ENCODE measurements at places on chromosomes 6 and 20.

DNA sequence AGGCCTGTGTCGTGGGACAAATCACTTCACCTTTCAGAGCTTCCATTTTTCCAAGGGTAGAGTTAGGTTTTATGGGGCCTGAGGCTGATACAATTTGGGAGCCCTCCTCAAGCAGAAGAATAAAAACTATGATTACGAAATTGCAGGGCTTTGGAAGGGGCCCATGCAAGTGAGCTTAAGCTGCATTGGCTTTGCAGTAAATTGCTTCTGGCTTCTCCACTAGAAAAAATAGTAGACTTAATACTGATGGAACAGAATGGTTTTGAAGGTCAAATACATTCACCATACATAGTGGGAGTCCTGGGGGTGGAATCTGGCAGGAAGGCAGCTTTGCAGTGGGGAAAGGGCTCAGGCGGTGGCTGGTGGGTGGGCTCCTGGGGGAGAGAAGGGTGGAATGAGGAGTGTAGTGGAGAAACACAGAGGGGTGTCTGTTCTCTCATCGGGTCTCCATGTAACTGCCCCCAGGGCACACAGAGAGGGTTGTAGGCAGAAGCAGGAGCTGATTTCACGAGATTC is 55.9 kb upstream of the RNF24 start:
- DNase-seq: no peak

DNA sequence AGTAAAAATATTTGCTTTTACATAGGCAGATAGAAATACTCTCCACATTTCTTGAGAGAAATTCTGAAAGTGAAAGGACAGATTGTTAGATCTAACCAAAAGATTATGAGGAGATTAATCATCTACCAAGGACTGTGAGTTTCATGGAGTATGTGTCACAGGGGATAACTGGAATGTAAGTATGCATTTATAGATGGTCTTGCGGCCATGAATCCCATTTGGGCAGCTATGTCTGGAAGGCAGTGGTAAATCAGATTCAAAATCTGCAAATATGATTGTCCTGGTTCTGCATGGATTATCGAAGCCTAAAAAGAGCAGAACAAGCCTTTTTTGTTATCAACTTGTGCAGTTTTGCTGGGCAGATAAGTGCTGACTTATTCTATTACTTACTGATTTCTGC is 293.8 kb downstream of the RFPL4B start:
- DNase-seq: no peak

DNA sequence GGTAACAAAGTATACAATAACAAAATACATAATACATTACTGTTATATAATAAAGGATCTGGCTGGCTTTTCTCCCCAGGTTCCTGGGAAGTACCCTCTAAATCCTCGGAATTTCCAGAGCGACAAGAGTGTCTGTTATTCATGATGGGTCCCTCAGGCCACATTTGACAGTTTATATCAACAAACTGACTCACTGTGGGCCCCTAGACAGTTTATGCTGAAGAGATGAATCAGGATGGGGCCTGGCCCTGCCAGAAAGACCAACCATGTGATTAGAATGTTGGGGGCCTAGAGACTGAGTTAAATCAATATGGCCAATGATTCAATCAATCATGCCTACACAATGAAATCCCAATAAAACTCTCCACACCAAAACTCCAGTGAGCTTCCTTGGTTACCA is 13.5 kb downstream of the USP45 start:
- DNase-seq: no peak

- no peak for DNase-seq
Measured at GRCh38 chr6:12160326-12160725, 129.8 kb upstream of the EDN1 start.

- no peak for DNase-seq
Measured at GRCh38 chr6:53310771-53311585, 37.8 kb downstream of the ELOVL5 start.

GRCh38 chr20:36084897-36085613 is 69.5 kb upstream of the EPB41L1 start:
- no peak for DNase-seq

- DNase-seq: no peak
Measured at GRCh38 chr6:2403546-2403945, 158.1 kb upstream of the GMDS start.

DNA sequence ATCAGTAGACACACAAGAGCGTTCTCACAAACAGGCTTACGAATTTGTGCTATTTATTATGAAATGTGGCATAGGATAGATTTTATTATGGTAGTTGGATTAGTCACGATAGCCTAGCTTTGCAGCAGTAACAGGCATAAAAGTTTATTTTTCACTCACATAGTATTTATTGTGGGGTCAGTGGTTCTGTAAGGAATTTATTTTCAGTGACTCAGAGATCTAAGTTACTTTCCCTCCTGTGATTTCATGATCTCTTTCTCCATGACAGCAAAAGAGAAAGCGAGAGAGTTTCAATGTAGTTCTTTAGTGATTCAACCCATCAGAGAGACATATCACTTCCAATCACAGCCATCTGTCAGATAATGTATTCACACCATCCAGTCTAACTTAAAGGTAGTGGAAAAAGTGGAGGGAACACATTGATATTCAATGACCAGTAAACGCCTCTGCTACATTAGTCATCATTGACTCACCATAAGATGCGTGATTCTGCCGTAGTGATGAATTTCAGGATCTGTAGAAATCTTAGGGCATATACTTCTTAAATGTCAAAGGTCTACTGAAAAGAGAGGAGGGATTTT is 605.5 kb downstream of the HDGFL1 start:
- no peak for DNase-seq

GRCh38 chr20:16216914-16217230 is 356.4 kb downstream of the KIF16B start:
- DNase-seq: no peak

DNA sequence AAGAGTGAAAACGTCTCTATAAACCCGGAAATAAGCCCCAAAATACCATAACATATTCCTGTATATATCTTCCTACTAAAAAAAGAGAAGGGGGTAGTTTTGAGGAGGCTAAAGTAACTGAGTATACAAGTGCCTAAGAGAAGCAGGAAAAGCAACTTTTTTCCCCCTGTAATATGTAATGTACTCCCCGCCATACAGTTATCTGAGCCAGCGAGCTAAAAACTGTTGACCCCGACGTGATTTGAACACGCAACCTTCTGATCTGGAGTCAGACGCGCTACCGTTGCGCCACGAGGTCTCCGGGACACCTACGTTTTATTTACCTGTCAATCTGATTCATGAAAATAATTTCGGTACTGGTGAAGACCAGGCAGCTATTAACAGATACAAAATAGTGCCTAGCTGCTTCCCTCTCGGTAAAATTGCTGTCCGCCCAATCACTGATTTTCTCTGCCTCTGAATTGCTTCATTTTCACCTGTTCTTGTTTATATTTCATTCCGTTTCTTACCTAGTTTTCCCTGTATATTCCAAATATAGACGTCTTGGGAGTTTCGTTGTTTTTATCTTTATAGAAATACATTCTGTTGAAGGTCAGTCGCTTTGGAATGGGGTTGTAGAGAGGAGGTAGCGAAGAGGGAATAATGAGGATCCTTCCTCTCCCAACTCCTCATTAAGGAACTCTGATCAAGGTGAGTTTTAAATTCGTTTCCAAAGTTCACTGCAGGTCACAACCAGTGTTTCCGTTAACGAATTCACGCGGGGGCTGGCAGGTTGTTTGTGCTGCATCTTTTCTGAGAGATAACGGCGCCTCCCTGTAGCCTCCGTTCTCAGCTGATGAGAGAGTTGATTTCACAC is 33.6 kb upstream of the BTN3A2 start:
- DNase-seq: no peak

DNA sequence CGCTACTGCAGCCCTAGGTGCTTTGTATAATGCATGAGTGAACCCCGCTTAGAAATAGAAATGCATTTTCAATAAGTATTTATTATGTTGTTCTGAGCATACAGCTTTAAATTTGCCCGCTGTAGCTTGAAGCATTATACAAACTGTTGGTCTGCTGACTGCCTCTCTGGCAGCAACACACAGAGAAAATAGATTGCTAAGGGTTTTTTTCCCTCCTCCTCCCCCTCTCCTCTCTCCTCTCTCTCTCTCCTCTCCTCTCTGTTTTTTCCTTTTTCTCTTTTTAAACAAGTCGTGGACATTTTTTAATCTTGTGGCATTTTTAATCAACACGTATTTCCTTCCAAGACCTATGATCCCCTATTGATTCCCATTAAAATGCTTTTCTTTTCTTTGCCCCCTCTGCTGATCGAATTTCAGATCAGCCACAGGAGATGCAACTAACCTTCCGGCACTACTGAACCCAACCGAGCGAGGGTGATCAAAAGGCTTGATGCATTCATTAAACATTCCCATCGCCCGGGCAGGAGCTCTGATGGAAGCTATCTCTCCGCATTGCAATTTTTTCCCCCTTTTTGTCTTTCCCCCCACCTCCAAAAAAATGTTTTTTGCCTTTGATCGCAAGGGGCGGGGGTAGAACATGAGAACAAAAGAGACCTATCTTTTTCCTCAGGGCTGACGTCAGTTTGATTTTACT is 90.7 kb upstream of the ARID1B start:
- DNase-seq: no peak

- no peak for DNase-seq
Measured at GRCh38 chr6:159904497-159904911, 13.7 kb downstream of the MAS1 start.

GRCh38 chr20:46012921-46013320 is 4.2 kb downstream of the MMP9 start:
- DNase-seq: no peak

- no peak for DNase-seq
Measured at GRCh38 chr20:61052195-61052750, 199.8 kb upstream of the CDH4 start.

DNA sequence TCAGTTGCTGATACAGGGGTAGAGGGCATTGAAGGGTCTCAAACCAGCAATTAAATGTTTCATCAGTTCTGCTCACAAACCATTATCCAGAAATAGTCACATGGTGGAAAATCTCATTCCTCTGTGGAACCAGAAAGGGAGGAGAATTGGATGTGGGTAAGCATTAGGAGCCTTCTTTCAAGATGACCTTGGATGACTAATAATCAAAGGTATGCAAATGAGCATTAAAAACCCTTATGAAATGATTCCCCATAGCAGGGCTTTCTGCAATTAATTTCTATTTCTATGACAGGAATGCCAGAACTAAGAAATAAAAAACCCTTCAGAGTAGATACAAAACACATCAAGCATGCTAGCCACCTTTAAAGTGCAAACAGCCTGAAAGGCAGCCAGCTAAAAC is 37.4 kb upstream of the HCRTR2 start:
- no peak for DNase-seq

GRCh38 chr6:152595499-152595898 is 41.7 kb downstream of the SYNE1 start:
- no peak for DNase-seq

- DNase-seq: no peak
Measured at GRCh38 chr6:159777240-159777904, 12.0 kb downstream of the TCP1 start.

DNA sequence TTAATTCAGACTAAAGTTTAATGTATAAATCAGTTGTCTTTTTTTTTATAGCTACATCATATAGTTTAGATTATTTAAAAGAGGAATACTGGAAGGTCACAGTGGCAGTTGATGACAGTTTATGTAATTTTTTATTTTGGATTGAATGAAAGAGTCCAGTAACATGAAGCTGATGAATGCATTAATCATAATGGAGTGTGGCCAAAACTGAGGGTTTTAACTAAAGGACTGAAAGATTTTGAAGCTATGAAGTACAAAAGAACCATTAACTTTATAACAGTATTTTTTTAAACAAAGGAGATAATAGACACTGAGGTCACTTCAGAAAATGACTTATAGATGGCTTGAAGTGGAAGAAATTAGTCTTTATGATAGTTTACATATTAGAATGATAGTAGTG is 41.3 kb downstream of the TRMT11 start:
- no peak for DNase-seq

Measured in cortex of kidney (tissue), 1 donor.